ENCODE measurements at places on chromosomes 13 and 19. TPM values are rescaled to one million over a fixed set of nuclear protein-coding genes. Genes with fewer than 3 reads are reported as not detected.

The TNFSF13B gene
- total RNA-seq, result 1.8 TPM

The PPP1R13L gene
- 7.8 TPM for total RNA-seq

The ZNF426 gene
- 13.2 TPM for total RNA-seq

The C13orf42 gene
- total RNA-seq, result not detected

The TINCR gene
- total RNA-seq, result not detected

Measured in pericardium fibroblast (primary cell).